ENCODE measurements at places on chromosomes 7 and 10.

DNA sequence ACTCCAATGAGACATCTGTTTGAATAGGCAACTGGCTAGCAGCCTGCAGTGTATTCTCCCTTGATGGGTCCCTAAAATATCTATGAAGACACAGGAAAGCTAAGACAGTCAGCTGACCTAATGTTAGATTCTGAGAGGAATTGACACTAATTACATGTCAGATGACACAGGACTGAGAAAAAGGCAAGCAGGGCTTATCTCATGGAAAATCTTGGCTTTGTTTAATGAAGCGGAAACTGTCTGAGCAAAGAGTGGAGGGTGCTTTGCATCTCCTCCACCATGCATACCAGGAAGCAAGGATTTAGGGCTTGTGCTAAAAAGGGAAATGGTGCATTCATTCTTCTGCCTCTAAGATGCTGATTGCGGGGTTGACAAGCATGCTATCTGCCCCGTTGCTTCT is 135.5 kb upstream of the GLI3 start:
- DNase-seq: no peak

- DNase-seq: no peak
Measured at GRCh38 chr10:55212051-55212450, 411.0 kb upstream of the PCDH15 start.

DNA sequence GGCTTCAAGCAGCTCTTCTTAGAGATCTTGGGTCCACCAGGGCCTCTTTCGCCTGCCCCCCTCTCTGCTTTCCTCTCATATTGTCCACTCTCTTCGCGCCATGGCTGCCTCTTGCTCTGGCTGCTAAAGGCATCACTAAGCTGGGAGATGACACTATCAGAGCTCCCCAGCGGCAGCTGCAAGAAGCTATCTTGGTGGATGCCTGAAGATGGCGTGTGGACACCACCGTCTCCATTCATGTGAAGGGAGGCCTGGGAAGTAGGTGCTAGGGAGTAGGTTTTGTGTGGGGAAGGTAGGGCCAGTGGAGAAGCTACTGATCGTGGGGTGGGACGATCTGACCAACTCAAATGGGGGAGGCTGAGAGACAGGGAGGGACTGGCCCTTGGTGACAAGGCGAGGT is 45.9 kb upstream of the PDLIM1 start:
- DNase-seq: no peak

GRCh38 chr10:11170993-11171851 is 153.6 kb downstream of the CELF2 start:
- DNase-seq: no peak

DNA sequence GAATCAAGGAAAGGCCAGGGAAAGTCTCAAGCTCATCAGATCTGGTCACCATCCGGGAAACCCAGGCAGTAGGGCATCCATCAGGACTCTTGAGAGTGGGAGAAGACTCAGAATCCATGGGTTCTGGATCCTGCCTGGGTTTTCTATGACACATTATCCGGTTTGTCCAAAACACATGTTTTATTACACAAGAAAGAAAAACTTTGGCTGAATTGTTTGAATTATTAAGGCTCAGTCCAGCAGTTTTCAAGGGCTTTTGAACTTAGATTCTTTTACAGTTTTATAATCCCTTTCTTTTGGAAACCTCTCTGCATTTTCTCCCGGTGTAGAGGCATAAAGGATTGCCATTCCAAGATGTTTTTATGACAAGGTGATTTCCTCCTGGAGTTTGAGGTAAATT is 528.5 kb upstream of the MGMT start:
- no peak for DNase-seq
